ENCODE measurements at places on chromosomes 2 and 18.

GRCh38 chr2:18413676-18414396, 146.6 kb downstream of the RDH14 start:
- no peak for DNase-seq

DNA sequence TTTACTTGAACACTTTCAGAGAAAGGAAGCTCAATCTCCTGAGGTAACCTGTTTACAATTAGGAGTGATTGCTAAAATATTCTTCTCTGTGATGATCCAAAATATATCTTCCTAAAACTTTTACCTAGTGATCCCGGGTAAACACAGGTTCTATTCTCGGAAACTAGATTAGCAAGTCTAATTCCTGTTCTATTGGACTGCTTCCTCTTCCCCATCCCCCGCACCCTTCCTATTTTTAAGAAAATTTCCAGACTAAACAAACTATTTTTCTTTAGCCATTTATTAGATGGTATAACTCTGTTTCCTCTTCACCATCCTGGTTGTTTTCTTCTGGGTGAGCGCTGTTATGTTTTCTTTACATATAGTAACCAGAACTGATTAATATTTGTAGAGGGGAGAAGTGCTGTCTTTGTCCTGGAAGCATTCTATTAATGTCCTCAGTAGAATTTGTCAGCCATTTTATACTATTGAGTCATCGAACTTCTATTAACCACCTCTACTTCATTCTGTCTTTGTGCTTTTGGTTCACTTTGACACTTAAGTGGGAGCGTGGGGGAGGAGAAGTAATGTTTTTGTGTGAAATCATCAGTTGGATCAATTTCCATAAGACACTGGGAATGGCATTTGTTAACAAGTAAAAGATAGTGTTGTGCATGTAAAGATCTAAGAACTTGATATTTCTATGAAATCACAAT, 31.8 kb downstream of the CREB1 start:
- no peak for DNase-seq

DNA sequence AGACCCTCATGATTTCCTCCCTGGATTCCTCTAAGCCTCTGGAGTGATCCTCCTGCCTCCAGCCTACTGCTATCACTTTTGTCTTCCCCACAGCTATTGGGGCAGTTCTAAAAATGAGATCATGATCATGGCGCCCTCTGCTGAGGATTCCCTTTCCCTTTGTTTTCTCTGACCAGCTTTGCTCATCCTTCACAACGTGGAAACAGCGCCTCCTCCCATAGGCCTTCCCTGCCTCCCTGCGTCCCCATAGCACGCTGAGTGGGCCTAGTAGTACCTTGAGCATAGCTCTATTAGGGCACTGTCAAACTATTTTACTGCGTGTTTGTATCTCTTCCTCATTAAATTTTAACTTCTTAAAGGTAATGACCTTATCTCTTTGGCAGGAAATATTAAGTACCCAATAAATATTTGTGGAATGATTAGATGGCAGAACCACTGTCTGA, 207.0 kb upstream of the FANCL start:
- no peak for DNase-seq

- no peak for DNase-seq
These were observed 39.9 kb downstream of the MAP3K2 start for GRCh38 chr2:127347734-127348392.

GRCh38 chr2:120379916-120380893, 34.3 kb downstream of the INHBB start:
- DNase-seq = no peak

DNA sequence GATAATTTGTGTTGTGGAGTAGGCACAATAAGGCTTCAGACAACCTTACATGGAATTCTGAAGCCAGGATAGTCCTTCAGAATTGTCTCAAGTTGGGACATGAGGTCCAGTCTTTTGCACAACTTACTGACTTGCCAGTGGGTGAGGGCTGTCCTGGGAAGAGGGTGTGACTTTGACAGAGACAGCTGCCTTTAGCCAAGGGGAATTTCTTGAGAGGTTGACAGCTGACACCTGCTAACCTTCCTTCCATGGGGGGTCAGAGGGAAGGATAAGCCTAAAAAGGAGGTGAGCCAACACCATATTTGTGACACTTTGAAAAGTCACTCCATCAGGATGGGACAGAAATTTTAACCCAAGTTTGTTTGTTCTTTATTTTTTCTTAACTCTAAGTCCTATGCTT, 907.8 kb upstream of the CRIM1 start:
- no peak for DNase-seq

DNA sequence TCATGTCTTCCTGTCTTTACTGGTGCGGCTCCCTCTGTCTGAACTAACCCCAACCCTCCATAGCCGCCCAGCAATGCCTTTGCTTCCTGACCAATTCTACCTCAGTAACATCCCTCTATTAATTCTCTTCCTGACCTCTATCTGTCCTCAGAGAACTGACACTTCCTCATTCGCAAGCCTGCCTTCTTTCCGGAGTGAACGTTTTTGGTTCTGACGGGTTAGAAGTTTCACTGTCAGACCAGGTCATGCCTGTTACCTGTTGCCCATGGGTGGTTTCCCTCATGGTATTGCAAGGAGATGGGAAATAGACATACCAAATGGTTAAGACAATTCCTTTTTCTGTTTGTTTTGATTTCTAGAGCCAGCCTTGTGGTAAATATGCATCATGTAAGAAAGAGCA, 453.4 kb upstream of the SLC14A2 start:
- DNase-seq = no peak

- no peak for DNase-seq
These were observed 177.4 kb downstream of the ASXL3 start for GRCh38 chr18:33755391-33755790.

DNA sequence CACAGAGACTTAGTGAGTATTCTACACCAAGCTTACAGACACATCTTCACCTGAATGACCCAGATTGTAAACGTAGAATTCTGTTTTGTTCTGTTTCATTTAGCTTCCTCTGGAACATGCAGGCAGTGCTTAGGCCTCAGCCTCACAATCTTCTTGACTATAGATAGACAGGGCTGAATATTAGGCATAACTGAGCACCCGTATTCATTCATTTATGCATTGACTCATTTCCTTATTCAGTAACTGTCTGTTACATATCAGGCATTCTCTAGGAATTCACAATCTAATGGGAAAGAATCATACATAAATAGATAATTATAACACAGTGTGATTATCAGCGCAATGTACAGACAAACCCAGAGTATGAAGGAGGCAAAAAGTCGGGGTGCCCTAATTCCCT, 124.9 kb upstream of the ETAA1 start:
- DNase-seq = no peak

GRCh38 chr2:240376739-240377138, 58.7 kb upstream of the GPC1 start:
- no peak for DNase-seq

DNA sequence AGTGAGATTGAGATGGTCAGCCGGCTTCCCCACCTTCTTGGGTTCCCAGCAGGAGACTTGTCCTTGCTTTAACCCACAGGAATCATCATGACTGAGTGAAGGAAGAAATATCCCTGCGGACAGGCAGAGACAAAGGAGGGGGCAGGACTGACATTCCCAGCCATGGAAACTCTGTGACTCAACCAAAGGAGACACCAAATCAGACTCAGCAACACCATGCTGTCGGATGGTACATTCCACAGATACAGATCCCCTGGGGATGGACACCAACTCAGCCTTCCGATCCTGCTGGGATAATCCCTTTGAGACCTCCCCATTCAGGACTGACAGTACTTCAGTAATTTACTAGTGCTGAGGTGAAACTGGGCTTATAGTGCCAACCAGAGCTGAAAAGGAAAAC, 518.3 kb downstream of the XIRP2 start:
- DNase-seq = no peak

- DNase-seq = no peak
These were observed 7.3 kb upstream of the IL1B start for GRCh38 chr2:112843836-112844235.

GRCh38 chr2:26649322-26649721, 8.2 kb upstream of the CIB4 start:
- no peak for DNase-seq

DNA sequence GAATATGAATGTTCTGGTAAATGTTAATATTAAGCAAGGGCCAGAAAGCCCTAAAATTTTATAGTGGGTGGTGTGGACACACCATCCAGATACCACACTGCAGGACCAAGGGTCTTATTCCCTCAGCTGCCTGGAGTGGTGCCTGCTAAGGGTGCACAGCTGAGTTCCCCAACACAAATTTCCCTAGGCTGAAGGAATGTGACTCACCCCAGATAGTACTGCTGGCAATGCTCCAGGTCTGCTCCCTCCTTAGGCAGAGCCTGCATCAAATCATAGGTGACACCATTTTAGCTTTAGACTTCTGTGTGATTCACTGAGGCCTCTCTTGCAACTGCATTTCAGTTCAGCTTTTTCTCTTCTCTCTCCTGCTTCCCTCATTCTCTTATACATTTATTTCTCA, 321.1 kb downstream of the SATB2 start:
- DNase-seq = no peak

DNA sequence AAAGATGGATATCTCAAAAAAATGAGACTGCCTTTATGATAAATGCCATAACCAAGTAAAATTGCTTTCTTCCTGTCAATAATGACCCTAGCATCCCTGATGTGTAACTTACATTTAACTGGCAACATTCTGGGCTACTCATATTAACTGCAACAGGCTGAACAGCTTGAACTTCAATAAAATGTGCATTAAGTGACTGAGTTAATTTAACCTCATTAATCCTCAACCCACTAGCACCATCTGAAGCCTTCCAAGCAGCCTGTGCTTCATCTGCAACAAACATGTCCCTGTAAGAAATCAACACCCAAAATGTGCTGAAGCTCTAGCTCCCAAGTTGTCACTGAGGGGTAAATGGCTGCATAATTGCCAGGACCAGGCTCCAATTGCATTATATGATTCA, 296.2 kb upstream of the ZC3H15 start:
- no peak for DNase-seq

DNA sequence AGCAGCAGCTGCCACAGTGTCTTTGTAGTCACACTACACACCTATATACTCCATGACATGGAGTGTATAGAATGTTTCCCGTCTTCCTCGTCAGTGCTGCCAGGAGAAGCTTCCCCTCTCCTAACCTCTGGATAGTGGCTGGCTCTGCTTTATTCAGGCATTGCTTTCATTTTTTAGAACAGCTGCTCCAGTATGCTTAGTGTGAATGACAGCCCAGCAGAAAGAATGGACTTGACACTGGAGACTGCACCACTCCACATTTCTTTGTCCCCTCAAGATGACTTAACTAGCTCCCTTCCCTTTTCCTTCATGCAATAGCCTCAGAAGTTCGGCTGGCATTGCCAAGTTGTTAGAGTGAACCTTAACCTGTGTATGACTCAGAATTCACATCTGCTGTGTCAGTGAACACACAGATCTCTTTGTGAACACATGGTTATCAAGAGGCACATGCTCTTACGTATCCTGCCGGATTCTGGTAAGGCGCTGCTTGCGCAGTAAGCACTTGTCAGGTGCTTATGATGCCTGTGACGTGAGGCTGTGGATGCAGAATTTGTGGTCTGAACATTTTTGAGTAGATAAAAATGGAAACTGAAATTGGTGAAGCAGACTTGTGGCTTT, 73.9 kb downstream of the NEDD4L start:
- DNase-seq = no peak

- DNase-seq = no peak
These were observed 40.7 kb downstream of the PKP4 start for GRCh38 chr2:158497486-158497885.

- no peak for DNase-seq
These were observed 541.2 kb upstream of the POU3F3 start for GRCh38 chr2:104312684-104313083.

Data from activated T-helper 1 cell treated with anti-CD3 and anti-CD28 coated beads, Interleukin-12 subunit alpha, Interleukin-12 subunit beta, Interleukin-2, Interleukin-4 antibody, amounts not matched to agents 30 ng/mL and 10 ng/mL and 1 ng/mL, durations not matched to agents 14 hours and 24 hours and 36 hours (primary cell).